ENCODE measurements at places on chromosomes 12 and 14. TPM values are rescaled to one million over a fixed set of nuclear protein-coding genes. Genes with fewer than 3 reads are reported as not detected.

DNA sequence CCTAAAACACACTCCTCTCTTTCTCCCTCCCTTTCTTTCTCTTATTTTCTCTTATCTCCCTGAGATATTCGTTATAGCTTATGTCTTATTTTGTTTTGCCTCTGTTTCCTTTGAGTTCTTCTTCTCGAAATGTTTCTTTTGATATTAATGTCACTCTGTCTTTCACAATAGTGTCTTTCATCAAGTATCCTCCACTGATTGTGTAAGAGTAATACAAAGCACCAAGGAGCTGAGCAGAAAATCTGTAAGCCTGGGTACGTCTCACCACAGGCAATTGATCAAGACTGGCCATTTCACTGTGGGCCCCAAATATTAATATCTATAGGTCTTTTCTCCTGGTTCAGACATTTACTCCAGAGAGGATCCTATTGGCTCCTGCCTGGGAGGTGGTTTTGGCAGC is 4.8 kb upstream of the LYZ start:
- no peak overlapping the region for H3K27ac ChIP-seq
- no peak for DNase-seq
- H3K27me3 ChIP-seq, result no peaks in the 10 kb centered on the region
- H3K36me3 ChIP-seq, result no peaks in the 10 kb centered on the region

GRCh38 chr12:107474639-107475539 is 210.7 kb upstream of the PWP1 start:
- DNase-seq, result no peak
- H3K4me1 ChIP-seq, result no peaks in the 10 kb centered on the region
- H3K36me3 ChIP-seq, result no peaks in the 10 kb centered on the region
- no peak overlapping the region for H3K4me3 ChIP-seq
- no peak overlapping the region for H3K27ac ChIP-seq
- H3K27me3 ChIP-seq, result no peaks in the 10 kb centered on the region

DNA sequence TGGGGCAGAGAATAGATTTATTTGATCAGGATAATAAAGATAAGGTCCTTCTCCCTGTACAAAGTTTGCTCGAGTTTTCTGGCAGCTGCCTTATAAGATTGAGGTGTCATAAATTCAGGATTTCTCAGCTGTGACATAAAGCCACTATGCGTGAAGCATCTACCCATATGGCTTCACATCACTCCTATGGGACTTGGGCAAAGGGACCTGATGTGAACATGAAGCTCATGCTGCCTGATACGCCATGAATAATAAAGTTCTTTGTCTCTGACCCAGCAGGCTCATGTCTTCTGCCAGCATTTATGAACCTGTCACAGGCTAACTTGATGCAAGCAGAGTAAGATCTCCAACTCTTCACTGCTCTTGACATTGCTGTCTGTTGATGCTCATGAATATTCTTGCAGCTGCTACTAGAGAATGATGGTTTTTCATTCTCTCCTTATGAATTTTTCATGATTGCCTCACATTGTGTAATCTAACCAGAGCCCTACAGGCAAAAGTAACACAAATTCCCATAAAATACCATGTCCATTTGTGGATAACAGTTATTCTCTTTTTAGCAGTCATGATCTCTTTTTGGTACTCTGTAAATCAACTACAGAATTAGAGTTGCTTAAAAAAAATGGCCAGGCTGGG is 49.0 kb upstream of the CPNE8 start:
- no peak for DNase-seq
- no peaks in the 10 kb centered on the region for H3K4me1 ChIP-seq
- H3K27me3 ChIP-seq, result no peaks in the 10 kb centered on the region
- no peak overlapping the region for H3K27ac ChIP-seq

GRCh38 chr12:29234965-29235626 is 86.0 kb downstream of the FAR2 start:
- no peaks in the 10 kb centered on the region for H3K36me3 ChIP-seq
- no peak for DNase-seq
- H3K4me3 ChIP-seq, result no peak overlapping the region
- H3K4me1 ChIP-seq, result no peaks in the 10 kb centered on the region

DNA sequence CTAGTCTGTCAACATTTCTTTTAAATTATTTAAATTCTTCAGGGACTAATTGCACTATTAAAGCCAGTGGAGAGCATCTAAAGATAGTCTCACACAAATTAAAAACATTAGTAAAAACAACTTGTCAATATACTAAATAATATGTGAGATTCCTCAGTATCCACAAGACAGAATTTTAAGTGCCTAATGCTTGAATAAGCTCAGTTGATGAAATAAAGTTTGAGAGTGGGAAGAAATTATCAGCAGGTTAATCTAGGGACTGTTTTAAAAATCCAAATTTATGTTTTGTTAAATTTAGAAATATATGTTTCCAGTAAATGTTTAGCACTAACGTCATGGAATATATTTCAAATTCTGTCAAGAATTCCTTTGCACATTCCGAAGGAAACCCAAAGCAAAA is 105.2 kb downstream of the SLC41A2 start:
- peaks cover 7% of the 10 kb centered on the region for H3K27me3 ChIP-seq
- H3K27ac ChIP-seq, result no peak overlapping the region
- no peak for DNase-seq
- H3K4me3 ChIP-seq, result no peak overlapping the region
- no peaks in the 10 kb centered on the region for H3K36me3 ChIP-seq
- H3K4me1 ChIP-seq, result peaks cover 4% of the 10 kb centered on the region

Gene NINJ2
- polyA plus RNA-seq, result 4.8 TPM

Gene MYF5
- not detected for polyA plus RNA-seq
